ENCODE measurements at places on chromosomes 2 and 18.

GRCh38 chr2:27727257-27727656 lies 44.3 kb upstream of the MRPL33 start:
- DNase-seq = no peak

DNA sequence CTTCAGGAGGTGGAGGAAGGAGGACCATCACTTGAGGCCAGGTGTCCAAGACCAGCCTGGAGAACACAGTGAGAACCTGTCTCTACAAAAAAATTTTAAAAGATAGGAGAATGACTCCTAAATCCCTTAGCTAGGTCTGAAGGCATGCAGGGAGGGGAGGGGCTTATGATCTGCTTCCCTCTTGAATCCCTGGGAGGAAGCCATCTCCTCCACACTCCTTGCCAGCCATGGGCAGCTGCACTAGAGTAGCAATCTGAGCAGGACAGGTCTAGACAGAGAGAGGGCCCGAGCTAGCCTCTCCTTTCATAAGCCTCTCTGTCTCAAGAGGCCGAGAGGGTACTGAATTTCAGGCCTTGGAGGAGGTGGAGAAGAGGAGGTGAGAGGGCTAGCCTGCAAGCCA lies 42.5 kb downstream of the DAPL1 start:
- no peak for DNase-seq

- no peak for DNase-seq
Measured at GRCh38 chr2:132419941-132420340, 3.3 kb downstream of the GPR39 start.

- DNase-seq = no peak
Measured at GRCh38 chr2:218180467-218181114, 13.8 kb upstream of the CXCR1 start.

DNA sequence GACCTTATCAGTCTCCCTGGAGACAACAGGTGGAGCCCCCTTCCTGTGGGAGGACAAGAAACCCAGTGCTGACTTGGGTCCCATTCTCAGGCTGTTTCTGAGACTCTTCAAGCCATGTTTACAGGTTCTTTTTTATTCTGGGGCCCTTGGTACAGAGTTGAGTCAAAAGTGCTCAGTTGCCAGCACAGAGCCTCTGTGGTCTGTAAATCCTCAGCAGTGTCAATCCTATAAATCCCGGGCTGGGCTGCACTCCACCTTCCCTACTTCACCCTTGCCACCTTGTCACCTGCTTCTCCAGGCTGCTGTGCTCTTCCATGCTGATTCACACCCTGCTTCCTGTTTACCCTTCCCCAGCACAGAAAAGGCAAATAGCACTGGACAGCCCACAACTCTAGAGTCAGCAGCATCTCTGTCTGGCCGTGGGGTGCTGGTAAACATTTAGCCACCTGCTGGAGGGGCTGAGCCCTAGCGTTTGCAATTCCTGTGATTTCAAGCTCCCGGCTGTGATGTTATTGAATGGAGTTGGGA lies 74.7 kb downstream of the TNFRSF11A start:
- no peak for DNase-seq
